Testis (tissue), 5 donors: ENCODE measurements at places on chromosomes 6 and 20. TPM values are rescaled to one million over a fixed set of nuclear protein-coding genes. Genes with fewer than 3 reads are reported as not detected.

C6orf118 gene
- 5.6 TPM for total RNA-seq

- DNase-seq = no peak
- no peaks in the 10 kb centered on the region for H3K27me3 ChIP-seq
- H3K4me1 ChIP-seq = no peaks in the 10 kb centered on the region
Observed at GRCh38 chr6:38143191-38144150, 323.9 kb downstream of the ZFAND3 start.

GRCh38 chr6:15776458-15776980, 113.7 kb upstream of the DTNBP1 start:
- no peak overlapping the region for H3K27ac ChIP-seq
- no peak for DNase-seq
- H3K4me3 ChIP-seq = no peak overlapping the region
- no peaks in the 10 kb centered on the region for H3K36me3 ChIP-seq
- no peaks in the 10 kb centered on the region for H3K27me3 ChIP-seq

PGC gene
- 1.3 TPM for total RNA-seq

- no peak for DNase-seq
- no peak overlapping the region for H3K27ac ChIP-seq
- H3K4me1 ChIP-seq = no peaks in the 10 kb centered on the region
- no peaks in the 10 kb centered on the region for H3K36me3 ChIP-seq
- no peaks in the 10 kb centered on the region for H3K27me3 ChIP-seq
Observed at GRCh38 chr6:126721581-126722160, 381.8 kb downstream of the CENPW start.

- no peak for DNase-seq
- H3K36me3 ChIP-seq = no peaks in the 10 kb centered on the region
- H3K4me1 ChIP-seq = no peaks in the 10 kb centered on the region
- H3K27me3 ChIP-seq = no peaks in the 10 kb centered on the region
- H3K27ac ChIP-seq = no peak overlapping the region
Observed at GRCh38 chr6:56866917-56867522, 87.9 kb upstream of the BEND6 start.

DNA sequence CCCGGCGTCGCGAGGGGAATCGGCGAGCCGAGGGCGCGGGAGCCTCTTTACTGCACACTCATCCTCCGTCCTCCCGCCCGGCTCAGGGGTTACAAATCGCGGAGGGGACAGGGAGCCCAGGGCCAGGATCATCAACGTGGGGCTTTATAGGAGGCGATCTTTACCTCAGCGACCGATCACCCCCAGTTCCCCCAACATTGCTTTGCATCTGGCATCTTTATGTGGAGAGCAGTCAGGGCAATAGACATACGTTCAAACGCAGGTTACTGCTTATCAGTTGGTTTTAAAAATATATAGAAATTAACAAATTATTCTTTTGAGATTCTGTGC, 634 bp downstream of the HSF2 start:
- DNase-seq = no peak
- peak overlapping the region; percentile 94 for H3K4me3 ChIP-seq
- no peaks in the 10 kb centered on the region for H3K36me3 ChIP-seq
- H3K4me1 ChIP-seq = no peaks in the 10 kb centered on the region
- peak overlapping the region; percentile 83 for H3K27ac ChIP-seq

GRCh38 chr6:158764926-158765325, 54.2 kb downstream of the EZR start:
- H3K36me3 ChIP-seq = no peaks in the 10 kb centered on the region
- no peak for DNase-seq

DNA sequence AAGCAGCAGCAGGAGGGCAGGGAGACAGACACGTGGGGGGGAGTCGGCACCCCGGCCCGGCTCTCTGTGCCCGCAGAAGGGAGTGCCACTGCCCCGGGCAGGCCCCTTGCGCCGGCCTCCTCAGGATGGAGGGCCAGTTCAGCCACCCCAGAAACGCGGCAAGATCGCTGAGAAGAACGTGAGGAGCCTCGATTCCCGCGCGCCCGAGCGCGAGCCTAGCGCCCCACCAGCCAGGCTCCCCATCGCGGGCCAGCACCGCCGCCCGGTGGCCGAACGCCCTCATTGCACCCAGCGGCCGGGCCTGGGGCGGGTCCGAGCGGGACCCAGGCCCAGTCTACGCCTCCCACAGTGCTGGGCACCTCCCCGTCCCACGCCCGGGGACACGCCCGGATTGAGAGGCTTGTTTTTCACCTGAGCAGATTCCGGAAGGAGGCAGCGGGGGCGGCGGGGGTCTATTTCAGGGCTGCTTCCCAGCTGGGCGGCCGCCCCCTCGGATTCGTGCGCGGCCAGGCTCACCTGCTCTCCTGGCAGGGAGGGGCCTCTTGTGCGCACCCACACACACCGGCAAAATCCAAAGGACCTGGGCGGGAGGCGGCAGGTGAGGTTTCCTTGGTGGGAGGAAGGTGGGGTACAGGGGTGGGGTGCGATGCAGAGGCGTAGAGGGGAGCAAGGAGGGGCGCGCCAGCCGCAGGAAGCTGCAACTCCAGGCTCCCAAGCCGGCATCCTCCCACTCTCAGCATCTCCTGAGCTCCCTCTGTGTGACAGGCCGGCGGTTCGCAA, 9.0 kb upstream of the GRM4 start:
- H3K4me3 ChIP-seq = peak overlapping the region; percentile 17
- H3K27ac ChIP-seq = no peak overlapping the region
- no peaks in the 10 kb centered on the region for H3K36me3 ChIP-seq
- DNase-seq = peak; percentile 70
- H3K4me1 ChIP-seq = no peaks in the 10 kb centered on the region
- no peaks in the 10 kb centered on the region for H3K27me3 ChIP-seq

DNA sequence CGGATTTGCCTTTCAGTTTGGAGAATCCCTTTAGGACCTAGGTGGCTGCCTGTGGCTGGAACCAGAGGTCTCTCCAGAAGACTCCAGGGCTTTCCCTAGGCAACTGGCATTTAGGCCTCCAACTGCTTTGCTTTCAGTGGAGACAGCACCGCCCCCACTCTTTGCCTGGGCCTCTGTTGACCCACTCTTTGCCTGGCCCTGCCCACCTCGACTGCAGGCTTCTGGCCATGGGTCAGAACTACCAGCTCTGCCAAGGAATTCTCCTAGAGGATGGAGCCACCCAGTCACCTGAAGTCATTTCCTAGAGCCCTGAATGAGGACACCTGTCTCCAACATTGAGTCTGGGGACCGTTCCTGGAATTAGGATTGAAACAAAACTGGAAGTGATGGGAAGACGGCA, 439.0 kb upstream of the CDH4 start:
- no peak overlapping the region for H3K27ac ChIP-seq
- no peaks in the 10 kb centered on the region for H3K36me3 ChIP-seq
- no peak overlapping the region for H3K4me3 ChIP-seq
- no peaks in the 10 kb centered on the region for H3K4me1 ChIP-seq
- H3K27me3 ChIP-seq = no peaks in the 10 kb centered on the region

TRIM31 gene
- total RNA-seq = 0.50 TPM
